CD4-positive, alpha-beta T cell (primary cell): ENCODE measurements at places on chromosomes 3 and 15. TPM values are rescaled to one million over a fixed set of nuclear protein-coding genes. Genes with fewer than 3 reads are reported as not detected.

The GOLGA6A gene
- 0.42 TPM for total RNA-seq

The TGM4 gene
- total RNA-seq: not detected

The C3orf62 gene
- 7.0 TPM for total RNA-seq

The NR1I2 gene
- total RNA-seq: not detected

The LRRC58 gene
- total RNA-seq: 16.6 TPM

The SCN5A gene
- total RNA-seq: not detected

The GOLGA8G gene
- not detected for total RNA-seq

The GP9 gene
- not detected for total RNA-seq

The MGLL gene
- 0.28 TPM for total RNA-seq

The GP5 gene
- 3.3 TPM for total RNA-seq

The SLC9C1 gene
- not detected for total RNA-seq
